Brain pericyte (primary cell): ENCODE measurements at places on chromosomes 2 and 18.

GRCh38 chr2:142825861-142826260, 51.6 kb upstream of the KYNU start:
- DNase-seq, result no peak

GRCh38 chr2:201507725-201508124, 56.2 kb downstream of the STRADB start:
- DNase-seq, result no peak

- DNase-seq, result no peak
These were observed 484.0 kb downstream of the TSN start for GRCh38 chr2:122239440-122239839.

GRCh38 chr18:25137197-25137472, 214.8 kb downstream of the ZNF521 start:
- no peak for DNase-seq

GRCh38 chr18:58223717-58224424, 179.8 kb downstream of the NEDD4L start:
- peak; percentile 60 for DNase-seq

DNA sequence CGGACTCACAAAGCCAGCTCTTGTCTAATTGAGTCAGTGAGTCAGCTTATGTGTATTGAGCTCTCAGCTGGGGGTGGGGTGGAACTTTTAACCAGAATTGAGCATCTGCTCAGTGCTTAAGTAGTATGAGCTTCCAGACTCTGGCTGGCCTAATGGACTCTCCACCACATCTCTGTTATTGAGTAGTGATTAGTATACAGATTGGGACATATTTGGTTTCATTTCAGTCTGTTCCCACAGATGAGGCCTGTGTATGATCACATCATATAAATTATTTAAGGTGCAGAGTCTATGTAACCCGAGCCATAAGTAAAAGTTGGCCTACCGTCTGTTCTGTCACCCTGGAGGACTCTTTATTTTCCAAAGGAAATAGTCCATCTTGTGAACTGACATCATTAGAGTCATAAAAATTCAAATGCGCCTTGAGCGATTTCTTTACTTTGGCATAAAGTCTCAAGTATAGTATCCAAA, 152.1 kb downstream of the THSD7B start:
- DNase-seq, result no peak

- DNase-seq, result no peak
These were observed 68.9 kb downstream of the DCC start for GRCh38 chr18:52408800-52409302.

GRCh38 chr2:238321467-238321866, 1.1 kb downstream of the TRAF3IP1 start:
- no peak for DNase-seq

- DNase-seq, result no peak
These were observed 10.2 kb downstream of the GPR55 start for GRCh38 chr2:230914886-230915285.

DNA sequence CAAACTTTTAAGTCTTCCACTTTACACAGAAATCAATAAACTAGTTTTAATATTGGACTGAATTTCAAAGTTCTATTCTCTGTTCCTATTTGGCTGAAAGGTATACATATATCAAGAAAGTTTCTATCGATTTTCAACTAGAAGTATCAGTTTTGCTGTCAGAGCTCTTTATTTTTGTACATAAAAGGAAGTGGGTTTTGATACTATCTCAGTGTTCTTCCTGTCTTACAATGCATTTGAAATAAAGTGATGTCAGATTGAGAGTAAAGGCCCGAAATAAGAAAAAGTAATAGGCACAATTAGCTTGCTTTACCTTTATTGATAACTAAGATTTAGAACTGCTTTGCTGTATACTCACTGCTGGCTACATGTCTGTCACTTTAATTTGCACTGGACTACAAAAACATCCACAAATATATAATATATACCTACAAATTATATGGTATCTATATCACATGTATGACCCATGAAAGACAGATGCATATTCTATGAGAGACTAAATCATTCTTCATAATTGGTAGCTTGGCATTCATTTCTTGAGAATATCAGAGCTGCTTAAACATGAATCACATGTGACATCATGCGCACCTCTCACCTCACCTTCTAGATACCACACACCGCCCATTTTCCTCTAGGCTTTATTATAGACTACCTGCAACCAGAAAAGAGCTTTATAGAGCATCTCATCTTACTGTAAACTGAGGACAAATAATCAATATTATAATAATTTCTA, 83.6 kb downstream of the ASXL2 start:
- DNase-seq, result no peak

DNA sequence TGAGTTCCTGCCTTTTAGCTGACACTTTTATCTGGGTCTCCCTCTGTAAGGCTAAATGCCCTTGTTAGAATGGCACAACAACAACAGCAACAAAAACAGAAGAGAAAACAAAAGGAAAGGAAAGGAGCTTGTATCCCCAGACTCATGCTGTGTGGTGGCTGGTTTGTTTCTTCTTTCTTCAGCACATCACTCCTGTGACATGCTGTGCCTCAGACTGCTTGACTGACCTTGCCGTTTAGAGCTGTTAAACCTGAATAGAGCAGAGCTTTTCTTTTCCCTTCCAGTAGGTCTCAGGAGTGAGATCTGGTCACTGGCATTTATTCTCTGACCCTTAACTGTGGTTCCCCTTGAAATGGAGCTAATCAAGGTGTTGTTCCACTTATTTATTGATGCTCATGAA, 18.9 kb downstream of the GALNT13 start:
- no peak for DNase-seq

DNA sequence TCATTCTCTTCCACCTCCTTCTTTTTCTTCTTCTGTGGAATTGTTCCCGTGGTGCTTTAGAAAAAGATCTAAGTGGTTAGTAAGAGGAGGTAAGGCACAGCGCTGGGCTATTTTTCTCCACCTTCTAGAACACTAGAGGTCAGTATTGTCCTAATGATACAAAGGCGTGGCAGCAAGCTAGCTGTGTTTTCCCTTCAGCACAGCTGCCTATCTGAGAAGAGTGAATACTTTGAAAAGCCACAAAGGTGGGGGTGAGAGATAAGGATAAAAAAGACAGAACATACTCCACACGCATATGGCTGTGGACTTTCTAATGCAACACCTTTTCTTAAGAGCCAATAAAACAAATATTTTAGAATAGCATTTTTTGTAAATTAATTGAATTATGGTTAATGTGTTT, 2.1 kb downstream of the CNTNAP5 start:
- no peak for DNase-seq
